T-cell (primary cell): ENCODE measurements at places on chromosomes 7 and 10.

- no peak for DNase-seq
Observed at GRCh38 chr10:58399410-58399809, 14.2 kb downstream of the TFAM start.

DNA sequence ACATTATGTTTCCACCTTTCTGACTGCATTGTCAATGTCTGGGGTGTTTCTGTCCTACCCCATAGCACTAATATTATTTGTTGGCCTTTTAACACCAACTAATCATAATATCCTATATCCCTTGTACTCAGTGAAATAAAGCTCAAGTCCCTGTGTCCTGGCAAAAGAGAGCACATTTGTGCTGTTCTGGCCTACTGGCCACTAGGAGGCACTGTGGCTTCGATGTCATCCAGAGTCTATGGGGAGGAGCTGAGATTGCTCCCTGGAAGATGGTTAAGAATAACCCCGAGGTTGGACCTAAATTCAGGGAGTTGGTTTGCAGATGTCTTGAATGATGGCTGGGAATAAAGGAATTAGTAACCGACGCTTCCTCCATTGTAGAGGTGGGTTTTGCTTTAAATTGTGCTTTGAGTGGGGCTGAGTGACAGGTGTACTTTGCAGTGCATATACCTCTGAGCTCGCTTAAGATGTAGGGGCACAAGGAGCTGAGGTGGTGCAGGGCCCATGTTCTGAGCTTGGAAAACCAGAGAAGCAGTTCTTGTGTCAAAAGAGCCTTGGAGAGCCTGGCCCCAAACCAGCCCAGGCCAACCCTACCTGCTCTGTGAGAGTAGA, 191.2 kb upstream of the PRSS1 start:
- no peak for DNase-seq

DNA sequence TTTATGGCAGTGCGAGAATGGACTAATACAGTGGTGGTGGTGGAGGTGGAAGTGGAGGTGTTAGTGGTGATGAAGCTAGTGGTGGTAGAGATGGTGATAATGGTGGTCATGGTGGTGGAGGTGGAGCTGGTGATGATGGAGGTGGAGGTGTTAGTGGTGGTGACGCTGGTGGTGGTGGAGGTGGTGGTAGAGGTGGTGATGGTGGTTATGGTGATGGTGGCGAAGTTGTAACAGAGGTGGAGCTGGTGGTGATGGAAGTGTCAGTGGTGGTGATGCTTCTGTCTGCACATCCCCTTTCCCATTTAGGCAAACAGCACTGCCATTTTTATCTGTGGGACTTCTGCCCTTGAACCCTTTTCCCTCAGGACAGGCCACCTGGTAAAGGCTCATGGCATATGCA, 7.4 kb upstream of the PTPRN2 start:
- no peak for DNase-seq

- no peak for DNase-seq
Observed at GRCh38 chr7:158760936-158761335, 56.3 kb upstream of the NCAPG2 start.

- no peak for DNase-seq
Observed at GRCh38 chr10:131799429-131799828, 101.4 kb upstream of the PPP2R2D start.

DNA sequence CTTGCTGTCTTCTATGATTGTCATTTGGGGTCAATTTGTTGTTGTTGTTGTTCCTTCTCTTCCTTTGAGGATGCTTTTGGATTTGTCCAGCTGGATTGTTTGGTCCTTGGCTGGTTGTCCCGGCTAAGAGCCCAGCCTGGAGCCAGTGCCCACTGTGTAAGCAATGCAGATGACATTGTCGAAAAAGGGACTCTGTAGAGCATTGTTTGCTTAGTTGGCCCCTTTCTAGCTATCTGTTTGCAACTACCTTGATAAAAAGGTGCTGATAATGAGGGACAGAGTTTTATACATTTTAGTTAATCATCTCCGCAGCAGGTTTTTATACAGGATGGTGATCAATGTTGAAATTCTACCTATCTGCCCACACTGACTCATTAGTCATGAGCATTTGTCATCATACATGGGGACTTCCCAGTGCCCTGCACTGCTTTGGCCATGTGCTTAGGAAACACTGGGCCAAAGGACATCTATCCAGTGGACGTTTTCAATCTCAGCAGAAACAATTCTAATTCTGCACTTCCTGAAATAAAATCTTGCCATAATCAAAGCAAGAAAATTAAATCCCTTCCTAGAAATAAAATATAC, 311.9 kb downstream of the GRM8 start:
- no peak for DNase-seq

GRCh38 chr7:26329520-26330255, 38.0 kb downstream of the SNX10 start:
- DNase-seq: no peak

- DNase-seq: no peak
Observed at GRCh38 chr7:46583656-46584055, 662.6 kb upstream of the IGFBP3 start.

DNA sequence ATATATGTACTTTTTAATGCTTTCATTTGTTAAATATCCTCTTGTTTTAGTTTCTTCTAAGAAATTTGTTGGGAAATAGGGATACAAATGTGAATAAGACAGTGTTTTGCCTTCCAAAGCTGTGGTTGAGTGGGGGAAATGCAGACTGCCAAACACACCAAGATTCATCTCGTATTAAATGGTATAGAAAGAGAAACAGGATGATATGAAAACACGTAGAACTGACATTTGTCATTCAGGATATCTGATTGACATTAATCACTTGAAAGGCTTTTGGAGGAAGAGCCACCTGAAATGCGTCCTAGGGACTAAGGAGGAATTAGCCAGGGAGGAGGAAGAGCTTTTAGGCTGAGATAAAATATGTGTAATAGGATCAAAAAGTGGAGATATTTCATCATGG, 287.4 kb upstream of the SEMA3C start:
- DNase-seq: no peak

GRCh38 chr10:127577376-127578258, 28.5 kb downstream of the NPS start:
- no peak for DNase-seq

DNA sequence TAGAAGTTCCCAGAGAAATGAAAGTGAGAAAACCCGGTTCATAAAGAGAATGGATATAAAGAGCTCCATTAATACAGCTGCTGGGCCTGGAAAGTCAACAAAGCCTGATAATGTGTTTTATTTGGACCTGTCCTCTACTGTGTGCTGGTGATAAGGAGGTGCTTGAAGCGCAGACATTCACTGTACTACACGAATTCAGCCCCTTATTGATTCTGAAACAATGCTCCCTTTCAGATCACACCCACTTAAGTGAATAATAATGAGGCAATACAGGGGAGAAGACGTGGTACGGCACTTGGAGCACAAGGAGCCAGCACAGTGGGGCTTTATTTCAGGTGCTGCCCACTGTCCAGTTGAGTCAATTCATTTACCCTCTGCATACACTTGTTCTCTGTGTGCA, 260.8 kb downstream of the FGFR2 start:
- DNase-seq: no peak

GRCh38 chr10:79444199-79445119, 965 bp downstream of the ZCCHC24 start:
- DNase-seq: peak; percentile 62

GRCh38 chr10:79168210-79168609, 99.4 kb downstream of the ZMIZ1 start:
- DNase-seq: no peak

- DNase-seq: no peak
Observed at GRCh38 chr10:43421519-43421918, 12.5 kb upstream of the HNRNPF start.
